ENCODE measurements at places on chromosomes 7 and 10.

DNA sequence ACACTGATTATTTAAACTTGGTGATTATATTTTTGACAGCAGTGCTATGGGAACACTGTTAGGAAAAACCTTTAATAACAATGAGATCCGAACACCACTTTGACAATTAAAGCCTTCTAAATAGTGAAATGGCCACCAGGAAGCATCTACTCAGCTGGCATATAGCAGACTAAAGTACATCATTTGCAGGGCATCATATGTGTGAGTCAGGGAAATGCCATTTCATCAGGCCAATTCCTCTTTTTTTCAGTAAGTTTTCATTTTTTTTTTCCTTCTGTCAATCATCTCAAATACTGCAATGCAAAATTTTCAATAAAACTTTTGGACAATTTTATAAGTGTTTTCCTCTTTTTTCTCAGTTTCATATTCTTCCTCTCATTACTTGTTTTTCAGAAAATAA, 521.4 kb upstream of the SEMA3D start:
- no peak for DNase-seq

GRCh38 chr7:976901-977325, 1.6 kb upstream of the COX19 start:
- no peak for DNase-seq

DNA sequence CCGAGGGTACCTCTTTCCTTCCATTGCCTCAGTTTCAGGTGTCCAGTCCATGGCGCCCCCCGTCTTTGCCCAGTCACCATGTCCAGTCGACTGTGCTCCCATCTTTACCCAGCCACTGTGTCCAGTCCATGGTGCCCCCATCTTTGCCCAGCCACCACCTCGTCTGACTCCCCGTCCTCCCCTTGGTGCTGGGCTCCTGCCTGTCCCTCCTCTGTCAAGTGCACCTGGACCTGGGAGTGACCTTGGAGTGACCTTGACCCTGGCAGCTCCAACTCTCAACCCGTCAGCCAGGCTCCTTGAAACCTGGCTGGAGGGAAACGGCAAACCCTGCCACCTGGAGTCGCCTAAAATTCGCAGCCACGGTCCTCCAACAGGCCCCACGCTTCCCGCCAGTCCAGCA, 180.2 kb downstream of the ADARB2 start:
- no peak for DNase-seq

DNA sequence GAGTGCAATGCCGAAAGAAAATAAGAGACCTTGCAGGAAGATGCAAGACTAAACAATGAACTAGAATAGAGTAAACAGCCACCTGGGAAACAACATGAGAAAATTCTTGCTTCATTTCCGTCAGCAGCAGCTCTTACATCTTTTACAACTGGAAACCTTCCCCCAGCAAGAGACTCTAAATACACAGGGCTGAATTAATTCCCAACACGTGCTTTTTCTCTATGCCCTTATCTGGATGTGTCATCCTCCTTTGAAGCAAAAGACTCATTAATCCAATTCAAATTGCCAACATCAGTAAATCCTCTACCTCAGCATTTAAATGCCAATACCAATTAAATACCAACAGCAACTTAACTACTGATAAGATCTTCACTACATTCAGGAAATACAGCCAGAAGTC, 99.0 kb upstream of the PDE1C start:
- DNase-seq, result no peak

DNA sequence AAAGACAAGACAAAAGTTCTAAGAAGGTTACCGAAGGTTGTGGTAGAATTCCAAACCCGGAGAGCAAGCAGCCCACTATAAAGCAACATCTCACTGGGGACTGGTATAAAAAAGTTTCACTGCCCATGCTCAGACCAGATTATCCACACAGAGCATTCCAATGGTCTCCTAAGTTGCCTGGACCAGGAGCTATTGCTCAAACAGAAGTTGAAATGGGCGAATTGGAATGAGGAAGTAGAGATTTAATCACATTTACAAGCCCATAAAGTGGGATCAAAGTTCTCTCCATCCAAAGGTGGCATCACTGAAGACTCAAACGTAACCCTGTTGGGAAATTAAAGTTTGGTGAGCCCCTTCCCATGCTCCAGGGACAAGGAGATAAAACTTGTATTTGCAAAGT, 19.8 kb downstream of the OR2F1 start:
- no peak for DNase-seq

- DNase-seq, result peak; percentile 67
Observed at GRCh38 chr7:65269150-65269856, 104.4 kb upstream of the ZNF92 start.

DNA sequence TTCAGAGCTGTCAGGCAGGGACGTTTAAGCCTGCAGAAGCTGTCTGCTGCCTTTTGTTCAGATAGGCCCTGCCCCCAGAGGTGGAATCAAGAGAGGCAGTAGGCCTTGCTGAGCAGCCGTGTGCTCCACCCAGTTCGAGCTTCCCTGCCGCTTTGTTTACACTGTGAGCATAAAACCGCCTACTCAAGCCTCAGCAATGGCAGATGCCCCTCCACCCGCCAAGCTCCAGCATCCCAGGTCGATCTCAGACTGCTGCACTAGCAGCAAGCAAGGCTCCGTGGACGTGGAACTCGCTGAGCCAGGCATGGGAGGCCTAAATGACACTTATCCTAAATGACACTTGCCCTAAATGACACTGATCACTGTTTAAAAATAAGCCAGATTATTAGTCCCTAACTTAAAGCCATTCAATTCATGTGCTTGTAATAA, 6.8 kb upstream of the ASB15 start:
- DNase-seq, result no peak

DNA sequence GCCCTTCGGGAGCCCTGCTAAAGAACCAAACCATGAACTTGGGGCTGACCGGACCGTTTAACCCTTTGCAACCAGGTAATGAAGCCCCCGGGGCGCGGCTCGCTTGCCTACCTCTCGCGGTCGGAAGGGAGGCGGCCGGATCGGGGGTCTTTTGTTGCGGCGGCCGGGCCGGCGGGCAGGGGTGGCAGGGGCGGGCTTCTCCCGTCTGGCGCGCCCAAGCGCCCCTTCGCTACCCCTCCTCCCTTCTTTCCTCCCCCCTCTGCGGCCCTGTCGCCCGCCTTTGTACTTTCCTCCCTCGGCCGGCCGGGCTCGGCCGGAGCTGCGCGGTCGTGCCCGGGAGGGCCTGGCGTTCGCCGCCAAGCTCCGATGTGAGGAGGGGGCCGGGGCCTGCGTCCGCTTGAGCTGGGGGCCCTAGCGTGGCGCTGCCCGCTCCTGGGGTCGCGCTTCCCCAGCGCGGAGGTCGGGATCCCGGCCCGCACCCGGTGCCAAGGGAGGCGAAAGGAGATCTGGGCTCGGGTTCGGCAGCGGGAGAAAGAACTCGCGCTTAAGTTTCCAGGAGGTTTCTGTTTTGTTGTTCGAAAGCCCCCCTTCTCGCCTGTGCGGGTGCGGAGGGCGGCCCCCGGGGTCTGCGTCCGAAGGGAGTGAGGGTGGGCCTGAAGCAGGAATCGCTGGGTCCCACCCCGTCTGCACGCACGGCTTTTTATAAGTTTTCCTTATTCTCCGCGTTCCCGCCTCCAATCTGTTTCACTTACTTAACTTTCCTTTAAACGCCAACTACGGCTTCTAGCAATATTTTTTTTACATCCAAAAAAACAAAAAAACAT, 436.8 kb upstream of the GALNT17 start:
- no peak for DNase-seq

DNA sequence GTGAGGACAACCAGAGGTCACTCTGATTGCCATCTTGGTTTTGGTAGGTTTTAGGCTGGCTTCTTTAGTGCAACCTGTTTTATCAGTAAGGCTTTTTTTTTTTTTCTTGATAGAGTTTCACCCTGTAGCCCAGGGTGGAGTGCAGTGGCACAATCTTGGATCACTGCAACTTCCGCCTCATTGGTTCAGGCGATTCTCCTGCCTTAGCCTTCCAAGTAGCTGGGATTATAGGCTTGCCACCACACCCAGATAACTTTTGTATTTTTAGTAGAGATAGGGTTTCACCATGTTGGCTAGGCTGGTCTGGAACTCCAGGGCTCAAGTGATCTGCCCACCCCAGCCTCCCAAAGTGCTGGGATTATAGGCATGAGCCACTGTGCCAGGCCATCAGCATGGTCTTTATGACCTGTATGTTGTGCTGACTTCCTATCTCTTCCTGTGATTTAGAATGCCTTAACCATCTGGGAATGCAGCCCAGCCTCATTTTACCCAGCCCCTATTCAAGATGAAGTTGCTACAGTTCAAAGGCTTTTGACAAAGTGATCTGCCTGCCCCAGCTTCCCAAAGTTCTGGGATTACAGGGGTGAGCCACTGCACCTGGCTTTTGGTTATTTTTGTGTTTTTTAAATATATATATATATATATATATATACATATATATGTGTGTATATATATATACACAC, 7.0 kb upstream of the ZNF425 start:
- DNase-seq, result no peak

DNA sequence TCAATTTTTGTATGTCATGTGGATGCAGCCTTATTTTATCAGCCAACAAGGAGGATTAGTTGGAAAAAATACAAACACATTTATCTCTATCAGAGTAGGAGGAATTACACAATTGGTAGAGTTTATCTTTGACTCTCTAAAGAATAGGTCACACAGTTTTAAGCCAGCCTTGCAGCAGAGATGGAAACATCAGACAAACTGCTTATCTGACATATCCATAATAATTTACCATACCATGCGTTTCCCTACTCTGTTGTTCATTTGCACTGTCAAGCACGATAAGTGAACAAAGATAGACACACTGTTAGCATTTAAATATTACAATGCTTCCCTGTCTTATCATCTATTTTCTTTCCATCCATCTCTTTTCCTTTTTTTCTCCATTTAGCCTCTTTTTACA, 283.7 kb upstream of the SMIM30 start:
- no peak for DNase-seq

GRCh38 chr10:85067955-85068354, 739.6 kb downstream of the CCSER2 start:
- no peak for DNase-seq

DNA sequence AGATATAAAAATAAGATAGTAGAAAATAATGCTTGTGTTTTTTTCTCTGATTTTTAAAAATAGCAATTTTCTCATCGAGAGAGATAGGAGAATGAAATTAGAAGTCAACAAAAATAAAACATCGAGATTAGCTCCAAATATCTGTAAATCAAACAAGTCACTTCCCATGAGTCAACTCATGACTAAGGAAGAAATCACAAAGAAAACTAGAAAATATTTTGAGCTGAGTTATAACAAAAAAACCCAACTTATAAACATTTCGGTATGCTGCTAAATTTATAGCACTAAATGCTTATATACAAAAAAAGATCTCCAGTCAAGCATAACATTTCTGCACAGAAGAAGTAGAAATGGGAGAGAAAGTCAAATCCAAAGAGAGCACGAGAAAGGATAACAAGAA, 140.1 kb downstream of the ITGA8 start:
- DNase-seq, result no peak

DNA sequence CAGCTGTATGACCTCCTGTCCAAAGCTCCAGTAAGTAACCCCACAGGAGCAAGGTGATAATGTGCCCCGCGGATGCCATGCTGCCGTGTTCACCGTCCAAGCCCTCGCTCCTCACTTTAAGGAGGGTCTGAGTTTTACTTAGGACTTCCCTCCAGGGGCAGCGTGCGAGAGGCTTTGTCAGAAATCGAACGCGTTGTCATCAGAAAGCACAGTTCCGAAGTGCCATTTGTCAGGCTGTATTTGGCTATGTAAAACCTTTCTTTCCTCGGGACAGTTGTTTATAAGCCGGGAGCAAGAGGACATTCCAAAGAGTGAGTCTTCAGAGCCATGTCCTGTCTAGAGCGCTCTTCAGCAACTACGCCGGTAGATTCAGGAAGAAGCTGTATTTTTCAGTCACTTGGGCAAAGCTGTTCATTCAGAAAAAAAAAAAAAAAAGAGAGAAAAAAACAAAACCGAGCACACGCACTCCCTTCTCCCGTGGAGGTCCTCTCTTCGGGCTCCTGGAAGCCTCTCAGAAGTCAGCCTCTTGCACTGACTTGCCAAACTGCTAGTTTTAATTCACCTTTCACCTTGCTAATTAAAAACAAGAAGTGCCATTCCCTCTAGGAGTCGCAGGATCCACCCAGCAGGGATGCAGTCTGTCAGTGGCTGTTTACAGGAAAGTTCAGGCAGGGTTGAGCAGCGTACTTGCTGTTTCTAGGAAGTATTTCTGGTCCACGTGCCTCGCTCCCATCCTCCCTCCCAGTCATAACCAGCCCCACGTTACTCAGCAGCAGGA, at the start of gene SEMA3E:
TSS of gene SEMA3E (minus strand) at position 676 of the 778 bp plus-strand sequence.
- peak; percentile 39 for DNase-seq

DNA sequence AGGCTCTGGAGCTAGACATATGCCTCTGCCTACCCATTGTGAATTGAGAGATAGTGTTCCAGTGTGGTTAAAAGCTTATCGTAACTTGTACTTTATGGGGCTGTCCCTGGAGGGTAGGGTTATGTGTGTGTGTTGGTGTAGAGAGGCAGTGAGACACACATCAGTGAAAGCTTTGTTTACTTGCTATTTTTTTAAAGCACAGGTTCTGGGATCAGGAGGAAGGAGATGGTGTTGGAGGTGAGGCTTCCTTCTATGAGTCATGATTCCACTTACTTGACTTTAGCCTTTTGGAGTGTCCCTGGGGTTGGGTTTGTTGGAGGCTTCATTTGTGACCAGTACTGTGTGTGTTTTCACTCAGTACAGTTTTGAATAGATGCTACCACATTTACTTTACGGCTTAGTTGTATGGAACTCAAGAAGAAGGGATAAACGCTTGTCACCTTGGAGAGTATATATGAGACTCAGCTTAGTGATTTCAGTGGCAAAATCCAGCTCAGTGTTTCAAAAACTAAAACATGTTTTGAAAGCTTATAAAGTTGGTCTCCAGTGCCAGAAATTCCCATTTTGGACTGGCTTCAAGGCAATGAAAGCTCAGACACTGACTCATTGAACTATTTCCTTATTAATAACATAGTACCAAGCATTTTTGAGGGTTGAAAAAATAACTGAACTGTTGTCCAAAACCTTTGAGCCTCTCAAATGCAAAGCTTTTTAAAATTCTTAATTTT, 106.2 kb downstream of the PLXDC2 start:
- DNase-seq, result peak; percentile 84

DNA sequence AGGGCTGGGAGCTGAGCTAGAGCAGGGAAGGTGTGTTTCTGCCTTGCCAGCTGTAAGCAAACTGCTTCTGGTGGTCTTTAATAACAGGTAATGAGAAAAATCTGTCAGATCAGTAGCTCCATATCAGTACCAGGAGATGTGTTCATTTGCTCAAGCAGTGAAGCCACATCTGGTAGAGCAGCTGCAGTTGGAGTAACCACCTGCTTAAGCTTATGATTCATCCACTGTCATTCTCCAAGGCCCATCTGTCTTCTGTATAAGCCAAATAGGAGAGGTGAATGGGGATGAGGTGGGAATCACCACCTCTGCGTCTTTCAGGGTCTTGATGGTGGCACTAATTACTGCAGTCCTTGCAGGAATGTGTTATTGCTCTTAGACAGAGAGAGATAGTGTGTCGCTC, 18.4 kb upstream of the COBL start:
- no peak for DNase-seq

GRCh38 chr10:48821692-48822091, 117.9 kb downstream of the LRRC18 start:
- DNase-seq, result no peak

DNA sequence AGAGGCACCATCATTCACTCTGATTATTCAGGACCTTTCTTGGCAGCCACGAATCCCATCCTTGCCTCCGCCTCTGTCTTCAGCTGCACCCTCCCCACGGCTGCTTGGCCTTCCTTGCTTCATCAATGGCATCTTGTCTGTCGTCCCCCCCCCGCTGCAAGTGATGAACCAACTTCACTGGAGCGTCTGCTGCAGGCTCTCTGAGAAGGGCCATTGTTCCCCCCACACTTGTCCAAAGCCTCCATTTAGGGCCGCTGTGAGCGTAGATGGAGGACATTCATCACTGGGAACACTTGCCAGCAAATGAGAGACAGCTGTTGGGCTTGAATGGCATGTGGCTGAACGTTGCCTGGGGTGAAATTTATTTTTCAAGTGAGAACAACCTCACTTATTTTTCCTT, 20.1 kb downstream of the AFAP1L2 start:
- no peak for DNase-seq
